ENCODE measurements at places on chromosomes 3 and 15.

DNA sequence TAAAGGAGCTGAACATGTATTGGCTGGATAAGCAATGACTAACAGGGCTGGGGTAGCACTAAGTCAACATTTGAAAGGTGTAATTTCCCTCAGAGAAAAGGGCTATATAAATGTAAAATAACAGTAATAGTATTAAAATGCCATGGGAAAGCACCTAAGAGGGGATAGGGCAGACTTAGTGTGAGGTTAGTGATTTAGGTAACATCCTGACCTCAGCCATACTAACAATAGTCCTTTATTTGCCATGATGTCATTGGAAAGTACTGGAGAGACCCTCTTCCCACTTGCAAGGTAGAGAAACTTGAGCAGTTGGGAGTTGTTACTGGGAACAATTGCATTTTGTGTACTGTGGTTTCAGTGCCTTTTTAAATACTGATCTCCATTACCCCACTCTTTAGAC lies 103.4 kb downstream of the LSAMP start:
- DNase-seq: no peak

GRCh38 chr3:17369973-17370372 lies 372.5 kb downstream of the TBC1D5 start:
- DNase-seq: no peak

GRCh38 chr15:78000091-78000926 lies 77.2 kb downstream of the TBC1D2B start:
- DNase-seq: peak; percentile 66

DNA sequence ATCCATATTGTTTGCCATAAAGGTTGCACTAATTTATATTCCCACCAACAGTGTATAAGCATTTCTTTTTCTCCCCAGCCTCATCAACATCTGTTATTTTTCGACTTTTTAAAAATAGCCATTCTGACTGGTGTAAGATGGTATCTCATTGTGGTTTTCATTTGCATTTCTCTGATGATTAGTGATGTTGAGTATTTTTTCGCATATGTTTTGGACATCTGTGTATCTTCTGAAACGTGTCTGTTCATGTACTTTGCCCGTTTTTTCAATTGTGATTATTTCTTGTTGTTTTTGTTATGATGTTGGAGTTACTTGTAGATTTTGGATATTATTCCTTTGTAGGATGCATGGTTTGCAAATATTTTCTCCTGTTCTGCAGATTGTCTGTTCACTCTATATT lies 46.5 kb downstream of the TP63 start:
- DNase-seq: no peak

DNA sequence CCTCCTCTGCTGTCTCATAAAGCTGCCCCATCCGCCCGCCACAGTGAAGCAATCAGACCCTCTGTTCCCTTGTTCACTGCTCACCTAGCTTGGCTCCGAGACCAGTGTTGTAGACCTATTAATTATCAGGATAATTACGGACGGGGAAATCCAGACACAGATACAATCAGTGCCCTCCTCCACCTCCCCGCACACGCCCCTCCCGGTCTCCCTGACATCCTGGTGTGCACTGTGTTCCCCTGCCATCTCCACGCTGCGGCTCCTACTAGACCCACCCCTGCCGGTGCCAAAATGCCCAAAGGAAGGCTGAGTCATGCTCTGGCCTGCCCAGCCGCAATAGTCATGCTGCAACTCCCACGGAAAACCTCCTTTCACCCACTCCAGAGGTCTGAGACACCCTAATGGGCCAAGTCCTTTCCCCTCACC lies 277.3 kb upstream of the TLE3 start:
- DNase-seq: no peak

- DNase-seq: no peak
Observed at GRCh38 chr15:94122516-94122915, 108.8 kb upstream of the MCTP2 start.

DNA sequence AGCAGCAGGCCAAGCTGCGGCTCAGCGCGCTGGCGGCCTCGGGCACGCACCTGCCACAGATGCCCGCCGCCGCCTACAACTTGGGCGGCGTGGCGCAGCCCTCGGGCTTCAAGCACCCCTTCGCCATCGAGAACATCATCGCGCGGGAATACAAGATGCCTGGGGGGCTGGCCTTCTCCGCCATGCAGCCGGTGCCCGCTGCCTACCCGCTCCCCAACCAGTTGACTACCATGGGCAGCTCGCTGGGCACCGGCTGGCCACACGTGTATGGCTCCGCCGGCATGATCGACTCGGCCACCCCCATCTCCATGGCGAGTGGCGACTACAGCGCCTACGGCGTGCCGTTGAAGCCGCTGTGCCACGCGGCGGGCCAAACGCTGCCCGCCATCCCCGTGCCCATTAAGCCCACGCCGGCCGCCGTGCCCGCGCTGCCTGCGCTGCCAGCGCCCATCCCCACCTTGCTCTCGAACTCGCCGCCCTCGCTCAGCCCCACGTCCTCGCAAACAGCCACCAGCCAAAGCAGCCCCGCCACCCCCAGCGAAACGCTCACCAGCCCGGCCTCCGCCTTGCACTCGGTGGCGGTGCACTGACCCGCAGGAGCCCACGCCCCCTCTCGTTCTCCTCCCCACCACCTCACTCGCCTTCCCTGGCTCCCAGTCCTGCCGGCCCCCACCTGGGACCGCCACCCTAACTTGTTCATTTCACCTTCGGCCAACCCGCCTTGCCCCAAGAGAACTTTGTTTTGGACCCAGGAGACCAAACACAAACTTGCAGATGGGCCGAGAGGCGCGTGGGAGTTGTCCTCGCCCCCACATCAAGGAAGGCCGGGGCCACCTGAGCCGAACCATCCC lies 1.5 kb downstream of the FOXB1 start:
- no peak for DNase-seq

GRCh38 chr3:137131081-137131480 lies 173.3 kb downstream of the IL20RB start:
- no peak for DNase-seq

DNA sequence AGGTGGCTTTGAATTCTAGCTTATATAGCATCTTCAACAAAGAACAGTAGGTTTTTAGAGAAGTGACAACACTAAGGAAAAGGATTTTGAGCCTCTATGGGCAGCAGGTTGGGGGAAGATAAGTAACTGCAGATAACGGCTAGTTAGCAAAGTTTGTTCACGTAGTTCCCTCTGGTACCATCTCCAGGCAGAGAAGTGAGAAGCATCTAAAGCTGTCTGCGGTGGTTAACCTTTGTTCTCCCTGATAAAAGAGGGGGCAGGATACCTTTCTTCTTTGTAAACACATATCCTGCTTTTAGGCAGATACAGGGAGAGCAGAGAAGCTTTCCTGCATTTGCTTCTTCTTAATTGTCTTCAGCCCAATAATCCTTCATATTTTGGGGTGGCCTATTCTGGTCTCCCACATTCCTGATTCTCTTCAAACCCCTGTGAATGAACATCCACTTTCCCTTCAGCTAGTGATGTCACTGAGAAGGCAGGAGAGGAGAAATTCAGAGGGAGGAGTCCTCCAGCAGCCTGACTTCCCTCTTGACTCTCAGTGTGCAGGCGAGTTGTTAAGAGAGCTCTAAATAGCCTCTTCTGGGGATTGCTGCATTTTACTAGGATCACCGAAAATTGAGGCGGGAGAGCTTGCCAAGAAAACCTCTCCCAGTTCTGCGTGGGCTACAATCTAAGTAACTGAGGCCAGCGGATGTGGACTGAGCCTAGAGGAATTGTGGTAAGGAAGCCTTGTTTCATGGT lies 393.7 kb upstream of the C2CD4B start:
- DNase-seq: no peak

- no peak for DNase-seq
Observed at GRCh38 chr15:87591582-87591981, 665.0 kb downstream of the NTRK3 start.

GRCh38 chr3:155283092-155284056 lies 10.1 kb downstream of the STRIT1 start:
- DNase-seq: no peak

GRCh38 chr3:50806806-50807205 lies 132.1 kb downstream of the DOCK3 start:
- no peak for DNase-seq

- DNase-seq: no peak
Observed at GRCh38 chr3:143255739-143256138, 136.2 kb downstream of the CHST2 start.

DNA sequence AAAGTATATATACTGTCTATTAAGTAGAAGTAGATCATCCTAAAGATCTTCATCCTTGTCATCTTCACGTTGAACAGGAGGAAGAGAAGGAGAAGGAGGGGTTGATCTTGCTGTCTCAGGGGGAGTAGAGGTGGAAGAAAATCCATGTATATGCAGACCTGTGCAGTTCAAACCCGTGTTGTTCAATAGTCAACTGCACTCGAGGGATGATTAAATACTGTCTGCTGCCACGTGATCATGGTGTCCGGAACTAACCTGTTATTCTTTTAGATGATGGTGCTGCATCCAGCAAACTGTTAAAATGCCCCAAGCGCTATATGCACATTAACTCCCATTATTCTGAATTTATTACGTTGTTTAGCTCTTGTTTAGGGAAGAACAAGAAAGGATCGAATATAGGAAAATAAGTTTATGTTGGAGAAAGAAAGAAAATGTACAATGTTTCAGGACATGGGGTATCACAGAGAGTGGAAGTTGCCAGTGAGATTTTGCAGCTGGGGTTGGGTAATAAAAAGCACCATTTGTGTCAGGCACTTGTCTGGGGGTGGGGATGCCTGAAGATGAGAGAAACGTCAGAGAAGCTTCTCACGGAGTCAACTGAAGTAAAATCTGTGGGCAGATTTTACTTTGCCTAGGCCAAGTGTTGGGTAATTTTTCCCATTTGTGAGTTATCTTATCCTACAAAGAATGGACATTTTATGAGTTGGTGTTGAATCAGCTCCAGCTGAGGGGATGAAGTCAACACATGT lies 229.2 kb downstream of the RYR3 start:
- DNase-seq: no peak

DNA sequence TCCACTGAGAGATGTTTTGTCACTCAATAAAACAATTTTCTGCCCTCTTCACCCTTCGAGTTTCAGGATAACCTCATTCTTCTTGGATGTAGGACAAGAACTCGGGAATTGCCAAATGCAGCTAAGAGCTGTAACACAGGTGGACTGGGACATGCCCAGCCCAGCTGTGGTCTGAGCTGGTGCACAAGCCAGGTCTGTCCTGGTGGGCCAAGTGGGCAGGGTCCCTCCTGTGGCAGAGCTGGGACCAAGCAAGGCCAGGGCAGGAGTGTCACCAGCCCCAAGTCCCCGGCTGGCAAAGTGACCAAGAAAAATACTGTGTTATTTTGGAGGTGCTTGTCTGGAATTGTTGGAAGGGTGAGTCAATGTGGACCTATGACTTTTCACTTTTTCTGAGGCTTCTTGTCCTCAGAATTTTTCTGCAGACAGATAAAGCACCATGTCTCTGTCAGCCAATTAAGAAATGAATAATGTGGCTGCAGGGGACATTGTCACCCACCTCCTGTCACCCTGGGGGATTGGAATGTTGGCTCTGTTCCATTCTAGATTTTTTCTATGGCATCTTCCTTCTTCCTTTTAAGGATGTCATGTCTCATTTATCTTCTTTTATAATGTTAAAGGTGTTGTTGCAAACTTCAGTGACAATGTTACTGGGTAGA lies 645.2 kb upstream of the EPHA6 start:
- DNase-seq: no peak

DNA sequence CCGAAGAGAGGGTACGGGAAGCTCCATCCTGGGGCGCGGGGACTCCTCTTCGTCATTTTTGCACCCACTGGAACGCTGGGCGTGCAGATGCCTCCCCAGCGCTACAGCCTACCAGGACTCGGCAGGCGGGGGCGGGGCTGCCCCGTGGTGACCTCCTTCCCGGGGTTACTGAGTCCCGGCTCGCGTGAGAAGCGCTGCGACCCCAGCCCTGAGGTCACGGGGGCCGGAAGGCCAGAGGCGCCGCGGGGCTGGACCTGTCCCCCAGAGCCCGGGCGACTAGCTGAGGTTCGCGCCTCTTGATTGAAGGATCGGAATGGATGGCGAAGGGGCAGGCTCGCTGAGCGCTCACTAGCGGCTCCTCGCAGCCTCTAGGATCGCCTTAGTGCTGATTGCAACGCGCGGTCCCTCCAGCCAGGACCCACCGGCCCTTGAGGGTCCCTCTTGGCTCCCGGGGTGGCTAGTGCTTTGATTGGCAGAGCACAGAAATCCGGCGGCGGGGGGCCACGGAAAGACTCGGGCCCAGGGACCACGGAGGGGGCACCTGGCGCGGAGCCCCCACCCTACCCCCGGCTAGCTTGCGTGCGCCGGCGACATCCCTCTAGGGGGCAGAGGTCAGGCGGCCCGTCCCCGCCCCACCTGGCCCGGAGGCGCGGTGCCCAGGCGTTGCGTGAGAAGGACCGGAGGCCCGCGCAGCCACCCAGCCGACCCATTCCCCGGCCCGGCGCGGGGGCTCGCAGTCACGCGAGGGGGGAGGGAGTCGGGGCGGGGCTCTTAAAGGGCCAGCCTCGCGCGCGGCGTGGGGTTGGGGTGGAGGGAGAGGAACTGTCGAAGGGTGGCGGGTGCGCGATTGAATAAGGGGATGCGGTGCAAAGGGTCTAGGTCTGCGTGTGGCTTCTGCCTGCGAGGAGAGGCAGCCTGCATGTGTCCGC lies 781 bp upstream of the CYP1A1 start:
- DNase-seq: peak; percentile 20

- no peak for DNase-seq
Observed at GRCh38 chr3:97264180-97264579, 449.8 kb downstream of the EPHA6 start.

- no peak for DNase-seq
Observed at GRCh38 chr3:125052624-125053303, 3.0 kb downstream of the HEG1 start.

- no peak for DNase-seq
Observed at GRCh38 chr15:35058534-35059054, 26.5 kb downstream of the NANOGP8 start.

GRCh38 chr15:78050826-78051225 lies 26.7 kb downstream of the TBC1D2B start:
- DNase-seq: no peak

DNA sequence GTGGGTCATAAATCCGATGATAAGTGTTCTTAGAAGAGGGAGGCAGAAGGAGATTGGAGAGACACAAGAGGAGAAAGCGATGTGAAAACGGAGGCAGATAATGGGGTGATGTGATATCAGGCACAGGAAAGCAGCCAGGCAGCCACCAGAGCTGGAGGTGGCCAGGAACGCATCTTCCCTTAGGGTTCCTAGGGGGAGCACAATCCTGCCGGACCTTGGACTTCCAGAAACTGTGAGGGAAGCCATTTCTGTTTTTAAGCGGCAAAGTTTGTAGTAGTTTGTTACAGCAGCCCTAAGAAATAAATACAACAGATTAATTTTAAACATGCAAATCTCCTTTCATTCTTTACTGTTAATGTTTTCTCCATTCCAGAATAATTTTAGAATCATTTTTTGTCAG lies 259.9 kb upstream of the TMC3 start:
- DNase-seq: no peak

- DNase-seq: no peak
Observed at GRCh38 chr15:71752604-71753289, 57.6 kb upstream of the NR2E3 start.
